ENCODE measurements at places on chromosomes 16 and 17.

DNA sequence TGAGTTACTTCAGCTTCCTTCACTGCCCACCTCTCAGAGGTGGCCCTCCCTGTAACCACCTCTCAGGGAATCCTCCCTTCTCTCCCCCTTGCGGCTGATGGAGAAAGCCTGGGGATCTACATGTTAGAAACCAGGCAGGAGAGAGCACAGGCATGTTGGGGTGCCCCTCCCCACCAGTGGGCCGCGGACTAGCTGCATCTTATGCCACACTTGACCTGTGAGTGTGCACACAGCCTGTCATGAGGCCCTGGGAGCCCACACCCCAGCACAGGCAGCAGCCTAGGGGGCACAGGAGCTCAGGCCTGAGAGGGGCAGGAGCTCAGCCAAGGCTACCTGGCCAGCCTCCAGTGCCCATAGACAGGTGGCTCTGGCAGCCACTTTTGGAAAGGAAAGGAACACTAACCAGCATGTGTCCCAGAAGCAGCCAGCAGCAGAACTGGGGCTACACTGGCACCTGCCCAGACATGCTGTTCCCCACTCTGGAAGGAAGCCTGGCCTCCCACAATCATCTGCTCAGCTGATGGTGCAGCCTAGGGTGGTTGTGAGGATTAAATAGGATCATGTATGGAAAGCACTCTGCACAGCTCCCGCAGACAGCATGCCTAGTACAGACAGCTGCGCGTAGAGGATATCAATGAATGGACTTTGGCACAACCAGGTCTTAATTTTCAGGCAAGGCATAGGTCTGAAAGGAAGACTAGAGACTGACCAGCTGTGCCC, 60.5 kb downstream of the TMEM132E start:
- no peak for DNase-seq

GRCh38 chr17:38418062-38418692, 10.1 kb upstream of the ARHGAP23 start:
- DNase-seq = no peak

DNA sequence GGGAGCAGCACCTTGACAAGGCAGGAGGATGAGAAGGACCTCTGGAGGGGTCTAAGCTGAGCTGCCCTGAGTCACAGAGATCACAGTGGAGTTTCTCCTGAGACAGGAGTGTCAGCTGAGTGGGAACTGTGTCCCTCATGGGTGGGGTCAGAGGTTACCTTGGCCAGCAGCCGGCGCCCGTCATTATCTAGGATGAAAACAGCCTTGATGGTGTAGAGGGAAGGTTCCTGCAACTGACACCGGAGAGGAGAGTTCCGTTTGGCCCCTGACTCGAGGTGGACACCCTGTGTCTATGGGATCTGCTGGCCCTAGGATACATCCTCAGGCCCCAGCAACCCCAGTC, 933 bp downstream of the COPZ2 start:
- DNase-seq = no peak

DNA sequence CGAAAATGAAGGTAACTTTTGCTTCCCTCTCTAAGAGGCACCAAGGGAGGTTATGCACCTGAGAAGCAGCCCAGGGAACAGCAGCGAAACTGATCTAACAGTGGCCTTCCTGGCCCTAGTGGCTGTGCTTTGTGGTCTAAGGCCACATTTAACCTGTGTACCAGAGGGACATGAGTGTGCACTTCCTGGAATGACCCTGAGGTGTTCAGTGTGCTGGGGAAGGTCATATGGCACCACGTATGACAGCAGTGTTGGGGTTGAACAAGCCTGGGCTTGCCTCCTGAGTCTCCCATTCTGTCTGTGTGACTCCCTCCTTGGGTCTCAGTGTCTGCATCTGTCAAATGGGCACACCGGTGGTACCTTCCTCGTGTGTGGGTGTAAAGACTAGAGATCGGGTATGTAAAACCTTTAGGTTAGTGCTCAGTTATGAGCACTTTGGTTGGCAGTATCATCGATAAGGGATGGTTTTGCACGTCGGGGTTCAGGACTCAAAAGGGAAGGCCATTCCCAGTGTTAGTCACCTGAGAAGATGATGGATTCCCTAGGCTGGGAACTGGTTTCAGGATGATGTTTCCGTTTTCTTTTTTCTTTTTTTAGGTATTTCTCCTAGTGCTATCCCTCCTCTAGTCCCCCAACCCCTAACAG, 31.9 kb downstream of the PLCG2 start:
- no peak for DNase-seq

DNA sequence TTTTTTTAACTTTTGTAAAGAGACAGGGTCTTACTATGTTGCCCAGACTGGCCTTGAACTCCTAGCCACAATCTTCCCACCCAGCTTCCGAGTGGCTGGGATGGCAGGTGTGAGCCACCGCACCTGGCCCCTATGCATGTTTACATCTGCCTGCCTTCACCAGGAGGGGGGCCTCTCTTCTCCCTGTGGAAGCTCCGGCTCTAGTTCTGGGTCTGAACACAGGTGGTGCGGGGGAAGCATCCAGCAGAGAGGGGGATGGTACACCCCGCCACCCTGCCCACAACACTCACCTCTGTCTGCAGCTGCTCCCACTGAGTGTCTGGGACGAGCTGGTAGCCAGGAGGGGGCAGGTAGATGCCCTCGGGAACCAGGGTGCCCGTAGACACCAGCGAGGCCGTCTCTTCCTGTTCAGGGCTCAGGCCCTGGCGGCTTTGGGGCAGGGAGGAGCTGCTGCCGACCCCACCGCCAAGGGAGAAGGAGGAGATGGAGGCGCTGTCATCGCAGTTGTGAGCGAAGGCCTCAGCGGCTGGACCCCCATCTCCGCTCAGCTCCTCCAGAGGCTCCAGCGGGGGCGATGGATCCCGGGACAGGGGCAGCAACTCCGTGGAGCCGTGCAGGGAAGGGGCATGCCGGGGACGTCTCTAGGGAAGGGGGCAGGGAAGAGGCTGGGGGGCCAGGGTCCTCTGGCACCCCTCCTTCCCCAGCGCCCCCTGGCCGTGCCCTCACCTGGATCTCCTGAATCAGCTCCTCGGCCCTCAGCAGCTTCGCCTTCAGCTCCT, 10.9 kb downstream of the RABEP2 start:
- no peak for DNase-seq

- DNase-seq = no peak
Observed at GRCh38 chr16:23245268-23245667, 56.8 kb upstream of the SCNN1B start.

- DNase-seq = no peak
Observed at GRCh38 chr16:86046667-86047270, 147.8 kb downstream of the IRF8 start.

DNA sequence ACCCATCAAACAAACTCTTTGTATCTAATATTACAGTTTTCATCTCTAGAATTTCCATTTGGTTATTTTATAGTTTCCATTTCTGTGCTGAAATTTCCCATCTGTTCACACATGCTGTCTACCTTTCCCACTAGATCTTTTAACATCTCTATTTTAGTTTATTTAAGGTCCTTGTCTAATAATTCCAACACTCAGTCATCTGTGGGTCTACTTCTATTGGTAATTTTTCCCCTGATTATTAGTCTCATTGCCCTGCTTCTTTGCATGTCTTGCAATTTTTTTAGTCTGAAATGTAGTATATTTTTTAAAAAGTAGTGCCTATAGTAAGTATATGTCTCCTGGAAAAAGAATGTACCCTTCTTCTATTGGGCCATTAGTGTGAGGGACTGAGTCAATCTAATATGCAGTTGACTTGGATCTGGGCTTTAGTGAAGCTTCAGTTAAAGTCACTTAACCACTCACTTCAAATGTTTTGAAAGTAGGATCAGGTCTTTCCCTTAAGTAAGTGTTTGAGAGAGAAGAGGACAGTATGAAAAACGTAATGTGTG, 370.8 kb downstream of the SEC14L1 start:
- DNase-seq = no peak

DNA sequence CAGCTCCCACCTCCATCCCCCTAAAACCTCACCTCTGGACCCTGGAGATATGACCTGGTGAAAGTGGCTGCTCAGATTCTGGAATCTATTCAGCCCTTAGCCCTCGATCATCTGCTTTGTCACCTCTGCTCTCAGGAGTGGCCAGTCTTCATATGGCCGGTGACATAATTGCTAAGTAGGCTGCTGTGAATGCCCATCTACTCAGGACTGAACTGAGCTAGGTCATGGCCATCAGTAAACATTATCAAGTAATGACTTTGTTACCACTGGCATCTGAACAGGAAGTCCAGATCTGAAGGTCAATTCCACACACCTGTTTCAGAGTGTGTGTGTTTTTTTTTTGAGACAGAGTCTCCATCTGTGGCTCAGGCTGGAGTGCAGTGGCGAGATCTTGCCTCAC, 78.6 kb downstream of the CDK5R1 start:
- no peak for DNase-seq

- no peak for DNase-seq
Observed at GRCh38 chr16:82523815-82524214, 103.0 kb upstream of the CDH13 start.

DNA sequence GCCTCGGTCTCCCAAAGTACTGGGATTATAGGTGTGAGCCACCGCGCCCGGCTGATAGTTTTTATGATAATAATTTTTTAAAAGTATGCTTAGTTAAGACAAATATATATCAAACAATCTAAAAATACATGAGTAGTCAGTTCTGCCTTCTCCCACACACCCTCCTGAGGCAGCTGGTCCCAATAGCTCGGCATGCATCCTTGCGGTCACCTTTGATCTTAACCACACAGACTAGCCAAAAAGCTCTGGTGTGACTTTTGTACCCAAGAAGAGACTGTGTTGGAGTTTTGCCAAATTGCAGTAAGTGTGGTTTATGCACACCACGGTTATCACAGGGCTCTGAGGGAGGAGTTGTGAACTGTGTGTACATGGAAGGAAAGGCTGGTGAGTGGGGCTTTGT, 25.6 kb downstream of the ATP6V0A1 start:
- no peak for DNase-seq

DNA sequence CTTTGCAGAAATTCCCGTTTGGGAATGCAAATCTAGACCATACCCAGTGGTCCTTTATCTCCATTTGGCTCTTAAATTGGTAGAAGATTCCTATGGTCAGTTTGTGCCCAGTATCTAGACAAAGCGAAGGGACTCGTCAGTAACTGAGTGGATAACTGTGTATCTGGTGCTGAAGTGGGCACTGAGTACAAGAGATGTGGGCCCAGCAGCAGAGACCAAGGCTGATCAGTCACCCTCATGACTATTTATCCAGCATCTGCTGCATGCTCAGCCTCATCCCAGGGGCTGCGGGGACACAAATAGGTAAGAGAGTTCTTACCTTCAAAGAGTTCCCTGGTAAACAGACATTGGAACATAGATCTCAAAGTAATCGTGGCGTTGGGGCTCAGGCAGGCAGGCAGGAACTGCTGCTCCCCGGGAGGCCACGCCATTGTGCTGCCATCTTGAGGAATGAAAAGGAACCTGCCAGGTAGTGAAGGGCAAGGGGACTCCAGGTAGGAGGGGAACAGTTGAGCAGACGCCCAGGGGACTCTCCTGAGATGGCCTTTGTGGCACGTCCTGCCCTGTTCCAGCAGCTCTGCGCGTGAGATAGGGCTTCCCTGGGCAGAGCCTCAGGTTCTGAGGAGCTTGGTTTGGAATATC, 10.3 kb downstream of the NT5M start:
- no peak for DNase-seq

DNA sequence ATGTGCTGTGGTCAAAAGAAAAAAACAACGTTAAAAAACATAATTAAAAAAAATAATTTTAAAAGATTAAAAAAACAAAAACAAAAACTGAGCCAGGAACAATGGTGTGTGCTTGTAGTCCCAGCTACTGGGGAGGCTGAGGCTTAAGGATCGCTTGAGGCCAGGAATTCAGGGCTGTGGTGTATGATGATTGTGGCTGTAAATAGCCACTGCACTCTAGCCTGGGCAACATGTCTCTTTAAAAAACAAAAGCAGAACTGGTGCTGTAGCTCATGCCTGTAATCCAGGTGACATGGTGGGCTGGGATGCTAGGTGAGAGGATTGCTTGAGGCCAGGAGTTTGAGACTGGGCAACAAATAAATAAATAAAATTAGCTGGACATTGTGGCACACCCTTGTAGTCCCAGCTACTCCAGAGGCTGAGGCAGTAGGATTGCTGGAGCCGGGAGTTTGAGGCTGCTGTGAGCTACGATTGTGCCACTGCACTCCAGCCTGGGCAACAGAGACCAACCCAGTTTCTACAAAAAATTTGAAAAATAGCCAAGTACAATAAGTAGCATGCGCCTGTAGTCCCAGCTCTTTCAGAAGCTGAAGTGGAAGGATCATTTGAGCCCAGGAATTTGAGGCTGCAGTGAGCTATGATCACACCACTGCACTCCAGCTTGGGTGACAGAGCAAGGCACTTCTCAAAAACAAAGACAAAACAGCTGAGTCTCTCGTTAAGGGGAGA, 43.6 kb downstream of the NFATC3 start:
- no peak for DNase-seq

GRCh38 chr16:9518051-9518450, 426.6 kb downstream of the HAPSTR1 start:
- DNase-seq = no peak

DNA sequence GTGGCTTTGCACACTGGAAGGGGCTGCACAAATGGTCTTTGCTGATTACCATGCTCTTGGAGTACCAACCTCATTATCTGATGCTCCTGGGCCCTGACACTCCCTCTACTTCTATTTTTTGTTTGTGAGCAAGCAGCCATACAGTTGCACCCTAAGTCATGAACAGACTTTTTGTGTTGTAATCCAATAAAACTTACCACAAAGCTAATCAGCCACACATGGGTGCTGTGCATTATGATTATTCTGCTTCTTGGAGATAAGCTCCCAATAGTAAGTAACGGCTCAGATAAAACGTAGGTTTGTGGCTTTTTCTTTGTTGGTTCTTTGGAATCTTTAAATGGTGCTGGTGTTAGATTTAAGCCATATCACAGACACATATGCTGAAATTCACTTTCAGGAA, 76.2 kb downstream of the CCT6B start:
- DNase-seq = no peak

- no peak for DNase-seq
Observed at GRCh38 chr17:80312621-80313135, 52.0 kb downstream of the RNF213 start.

- DNase-seq = no peak
Observed at GRCh38 chr17:5194346-5194745, 2.7 kb upstream of the ZNF594 start.

- no peak for DNase-seq
Observed at GRCh38 chr16:88905563-88905962, 39.1 kb upstream of the PABPN1L start.

DNA sequence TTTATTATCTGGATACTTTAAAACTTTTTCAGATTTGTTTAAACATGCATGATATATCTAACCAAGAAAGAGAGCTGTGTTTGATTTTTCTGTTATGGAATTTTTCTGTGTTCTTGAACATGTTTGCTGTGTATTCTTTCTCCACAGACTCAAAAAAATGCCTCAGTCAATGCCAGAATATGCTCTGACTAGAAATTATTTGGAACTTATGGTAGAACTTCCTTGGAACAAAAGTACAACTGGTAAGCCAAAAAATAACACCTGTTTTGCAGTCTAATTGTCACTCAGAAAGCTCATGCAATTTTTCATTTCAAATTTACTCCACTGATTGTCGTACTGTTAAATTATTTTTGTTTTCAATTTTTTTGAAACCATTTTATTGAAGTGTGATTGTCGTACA, 15.3 kb upstream of the ABCC11 start:
- DNase-seq = no peak

Data from neural crest cell (in vitro differentiated cells).